Foreskin melanocyte (primary cell): ENCODE measurements at places on chromosomes 6 and 20.

DNA sequence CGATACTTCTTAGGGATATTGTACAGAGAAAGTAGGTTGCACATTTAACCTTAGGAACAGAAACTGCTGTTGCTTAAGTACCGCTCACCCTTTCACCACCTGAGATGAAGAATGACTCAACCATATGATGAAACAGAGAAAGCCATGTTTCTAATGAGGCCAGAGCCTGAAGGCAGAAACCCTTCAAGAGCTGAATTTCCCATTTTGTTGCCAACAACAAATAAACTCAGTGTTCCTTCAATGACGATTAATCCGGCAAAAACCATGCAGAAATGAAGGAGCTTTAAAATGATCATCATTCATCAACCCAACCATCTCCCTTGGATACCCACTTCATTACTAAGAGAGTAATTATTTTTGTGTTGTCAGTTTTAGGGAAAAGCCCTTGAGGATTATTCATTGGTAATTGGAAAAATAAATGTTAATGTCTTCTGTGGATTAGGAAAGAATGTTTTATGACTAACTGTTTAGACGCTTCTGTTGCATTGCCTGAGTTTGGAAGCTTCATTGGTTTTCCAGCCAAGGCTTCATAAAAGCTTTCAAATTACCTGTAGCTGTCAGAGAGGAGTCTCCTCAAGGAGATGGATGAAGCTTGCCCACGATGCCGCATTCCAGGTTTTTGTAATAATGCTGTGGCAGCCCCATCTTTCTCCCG lies 112.1 kb upstream of the IYD start:
- peak; percentile 88 for DNase-seq

DNA sequence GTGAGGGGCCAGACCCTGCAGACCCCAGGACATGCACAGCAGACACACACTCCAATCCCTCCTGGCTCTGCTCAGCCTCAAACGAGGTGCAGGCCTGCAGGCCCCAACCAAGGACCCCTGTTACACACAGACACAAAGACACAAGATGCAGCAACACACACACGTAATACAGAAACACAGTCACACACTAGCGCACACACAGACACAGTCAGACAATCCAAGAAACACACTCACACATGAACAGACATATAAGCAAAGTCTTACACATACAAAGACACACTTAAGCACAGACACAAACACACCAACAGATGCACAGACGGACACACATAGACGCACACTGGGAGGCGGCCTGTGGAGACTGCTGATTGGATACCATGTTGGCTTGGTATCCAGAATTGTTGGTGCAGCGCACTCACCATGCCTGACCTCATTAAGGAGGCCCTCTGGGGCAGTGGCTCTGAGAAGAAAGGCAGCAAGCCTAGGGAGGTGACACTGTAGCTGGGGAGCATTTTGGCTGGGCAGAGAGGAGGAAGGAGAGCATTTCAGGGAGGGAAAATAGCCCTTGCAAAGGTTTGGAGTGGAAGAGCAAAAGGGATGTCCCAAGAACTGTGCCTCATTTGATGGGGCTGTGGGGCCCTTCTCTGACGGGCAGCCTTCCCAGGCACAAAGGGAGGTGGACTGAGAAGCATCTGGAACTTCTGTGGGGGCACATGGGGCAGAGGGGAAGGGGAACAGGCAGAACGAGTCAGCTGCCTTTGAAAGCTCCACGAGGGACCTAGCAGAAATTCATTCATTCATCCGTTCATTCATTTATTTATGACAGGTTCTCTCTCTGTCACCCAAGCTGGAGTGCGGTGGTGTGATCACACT lies 1.4 kb upstream of the HSPA12B start:
- DNase-seq: no peak

DNA sequence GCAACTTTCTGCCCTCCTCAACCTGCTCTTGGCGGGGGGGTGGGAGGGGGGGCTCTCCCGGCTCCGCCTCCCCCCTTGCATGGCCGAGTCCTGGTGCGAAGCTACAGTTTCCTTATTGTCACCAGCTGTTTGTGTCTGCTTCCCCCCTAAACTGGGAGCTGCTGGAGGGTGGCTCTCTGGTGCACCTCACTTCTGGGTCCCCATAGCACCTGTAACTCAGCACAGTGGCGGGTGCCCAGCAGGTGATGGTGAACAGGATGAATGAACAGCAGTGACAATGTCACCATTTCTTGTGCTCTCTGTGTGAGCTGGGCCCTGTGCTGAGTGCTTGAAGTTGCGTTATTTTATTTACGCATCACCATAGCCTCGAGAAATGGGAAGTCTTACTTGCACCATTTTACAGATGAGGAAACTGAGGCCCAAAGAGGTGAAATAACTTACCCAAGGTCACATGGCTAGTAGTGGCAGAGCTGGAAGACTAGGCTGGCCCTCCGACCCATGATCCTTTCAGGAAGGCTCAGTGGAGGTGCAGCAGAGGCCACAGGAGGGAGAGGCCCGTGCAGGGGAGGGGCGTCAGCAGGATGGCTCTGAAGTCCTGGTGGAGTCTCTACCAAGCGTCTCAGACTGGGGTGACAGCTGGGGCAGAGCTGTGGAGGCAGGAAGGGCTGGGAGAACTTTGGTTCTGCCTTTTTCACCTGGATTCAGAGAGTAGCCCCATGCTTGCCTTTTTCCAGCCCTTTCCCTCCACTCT lies 41.8 kb downstream of the SRC start:
- DNase-seq: no peak

- no peak for DNase-seq
Measured at GRCh38 chr20:45368221-45368980, 5.4 kb downstream of the SYS1 start.

DNA sequence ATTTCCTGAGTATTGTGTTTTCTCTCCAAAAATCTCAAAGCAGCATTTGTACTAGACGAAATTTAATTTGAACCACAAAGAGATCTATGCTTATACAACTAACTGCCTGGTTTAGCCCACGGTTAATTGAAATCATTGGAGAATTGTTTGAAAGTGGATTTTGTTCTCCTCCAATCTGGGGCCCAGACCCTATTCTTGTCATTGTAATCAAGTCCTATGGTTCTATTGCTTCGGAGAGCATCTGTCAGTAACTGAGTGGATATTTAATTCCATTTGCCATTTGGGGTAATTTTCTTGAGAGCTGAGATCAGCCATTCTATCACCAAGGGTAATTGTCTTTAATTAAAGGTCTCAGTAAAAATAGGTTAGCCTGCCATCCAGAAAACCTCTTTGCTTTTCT lies 117.0 kb upstream of the KCNG1 start:
- no peak for DNase-seq

GRCh38 chr6:130070792-130071191 lies 52.4 kb downstream of the L3MBTL3 start:
- DNase-seq: peak; percentile 24

- no peak for DNase-seq
Measured at GRCh38 chr6:119176445-119176844, 98.0 kb upstream of the FAM184A start.

DNA sequence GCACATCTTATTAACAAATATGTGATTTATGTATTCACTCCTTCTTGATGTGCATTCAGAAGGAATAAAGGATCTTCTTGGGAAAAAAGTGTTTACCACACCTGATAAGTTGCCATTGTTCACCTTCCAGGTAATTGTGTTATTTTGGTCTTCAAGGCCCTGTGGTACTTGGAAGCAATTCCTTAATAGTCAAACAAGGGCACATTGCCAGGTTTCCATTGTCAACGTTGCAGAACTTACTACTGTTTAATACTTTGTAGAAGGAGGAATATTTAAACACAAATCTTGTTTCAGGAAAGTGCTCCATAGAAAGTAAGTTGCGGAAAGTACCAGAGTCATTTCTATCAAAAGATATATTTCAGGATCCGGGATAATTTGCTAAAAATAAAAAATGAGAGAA lies 129.5 kb upstream of the SGK1 start:
- DNase-seq: no peak

GRCh38 chr20:62524505-62524911 lies 48.7 kb upstream of the GATA5 start:
- DNase-seq: no peak

- DNase-seq: no peak
Measured at GRCh38 chr20:54108326-54108642, 37.9 kb upstream of the BCAS1 start.

DNA sequence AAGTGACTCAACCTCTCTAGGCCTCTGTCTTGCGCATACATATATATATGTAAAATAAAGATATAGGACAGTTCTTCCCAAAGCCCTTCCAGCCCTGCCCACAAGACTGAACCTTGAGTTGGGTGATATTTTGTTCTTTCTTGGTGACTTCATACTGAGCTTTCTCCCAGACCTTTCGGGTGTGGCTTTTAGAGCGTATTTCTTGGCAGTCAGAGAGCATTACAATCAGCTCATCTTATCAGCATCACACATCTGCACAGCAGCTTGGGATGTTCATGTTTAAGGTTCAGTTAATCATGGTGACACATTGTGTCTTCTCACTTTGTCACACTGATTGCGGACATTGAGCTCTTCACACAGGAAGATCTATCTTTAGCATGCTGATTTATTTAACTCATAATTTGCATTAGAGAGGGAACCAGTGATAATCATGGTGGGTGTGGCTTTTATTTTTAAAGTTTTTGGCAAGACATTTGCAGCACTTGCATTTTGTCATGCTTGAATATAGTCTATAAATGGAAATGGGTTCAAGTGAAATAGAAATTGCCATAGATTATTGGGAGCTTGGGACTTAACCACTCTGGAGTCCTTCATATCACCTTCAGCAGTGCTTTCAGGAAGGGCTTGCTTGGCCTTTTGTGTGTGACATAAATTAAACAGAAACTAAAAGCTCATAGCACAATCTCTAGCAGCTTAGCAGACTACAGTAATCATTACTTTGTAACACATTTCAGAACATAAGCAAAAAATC lies 8.3 kb downstream of the KIF3B start:
- no peak for DNase-seq

- DNase-seq: no peak
Measured at GRCh38 chr20:58824843-58825242, 25.9 kb downstream of the GNAS-AS1 start.

GRCh38 chr6:47264775-47265184 lies 44.9 kb downstream of the TNFRSF21 start:
- DNase-seq: no peak

- no peak for DNase-seq
Measured at GRCh38 chr6:56775498-56776166, 132.9 kb upstream of the DST start.

DNA sequence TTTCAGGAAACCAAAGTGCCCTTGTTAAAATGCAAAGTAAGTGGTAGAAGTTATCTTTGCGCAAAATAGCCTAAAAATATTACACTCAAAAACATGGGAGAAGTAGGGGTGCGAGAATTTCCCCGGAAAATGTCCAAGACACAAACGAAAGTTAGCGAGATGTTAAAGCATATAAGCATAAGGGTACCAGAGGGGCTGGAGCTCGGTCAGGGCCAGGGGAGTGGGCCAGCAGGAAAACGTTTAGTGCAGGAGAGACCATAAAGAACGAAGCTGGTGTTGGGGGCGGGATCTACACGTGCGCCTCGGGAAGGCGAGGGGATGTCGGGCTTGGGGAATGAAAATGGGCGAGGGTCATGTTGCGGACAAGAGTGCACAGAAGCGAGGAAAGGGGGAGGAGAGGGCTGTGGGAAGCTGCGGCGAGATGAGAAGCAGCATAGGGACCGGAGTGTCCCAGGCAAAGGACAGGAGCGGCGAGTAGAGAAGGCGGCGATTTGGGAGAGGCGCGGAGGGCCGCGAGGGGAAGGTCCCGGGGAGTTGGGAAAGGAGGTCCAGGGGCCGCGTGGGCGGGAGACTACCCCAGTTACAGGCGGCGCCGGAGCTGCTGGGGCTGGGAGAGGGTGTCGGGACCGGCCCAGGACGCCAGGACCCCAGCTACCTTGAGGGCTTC lies 600 bp downstream of the XPO5 start:
- peak; percentile 3 for DNase-seq

DNA sequence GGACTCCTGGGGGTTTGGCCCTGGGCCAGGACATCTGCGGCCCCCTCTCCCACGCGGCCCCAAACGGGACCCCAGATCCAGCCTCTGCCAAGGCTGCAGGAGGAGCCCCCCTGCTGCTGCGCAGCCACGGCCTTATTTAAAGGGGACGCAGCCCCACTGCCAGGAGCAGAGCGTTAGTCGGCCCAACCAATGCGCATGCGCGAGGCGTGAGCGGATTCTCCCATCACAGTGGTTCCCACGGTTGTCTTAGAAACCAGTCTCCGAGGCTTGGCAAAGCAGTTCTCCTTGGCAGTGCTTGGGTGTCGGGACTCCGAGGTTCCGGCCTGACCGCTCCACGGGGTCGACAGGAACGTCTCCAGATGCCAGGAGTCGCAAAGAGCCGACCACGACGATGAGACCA lies 288.3 kb upstream of the ZNF337 start:
- peak; percentile 14 for DNase-seq

GRCh38 chr6:34234667-34235306 lies 1.9 kb upstream of the HMGA1 start:
- DNase-seq: no peak

DNA sequence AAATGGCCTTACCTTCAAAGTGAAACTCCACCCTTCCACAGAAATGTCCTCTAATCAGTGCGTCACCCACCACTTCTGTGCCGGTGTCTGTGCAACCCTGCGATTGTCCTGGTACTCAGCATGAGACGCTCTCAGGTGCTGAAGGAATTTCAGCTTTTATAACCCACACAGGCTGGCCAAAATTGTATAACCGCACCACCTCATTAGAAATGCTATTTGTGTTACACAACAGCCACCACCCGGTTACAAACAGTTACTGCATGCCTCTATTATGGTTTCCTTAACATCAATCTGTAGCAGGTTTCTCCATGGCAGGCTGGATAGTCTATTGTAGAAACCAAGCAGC lies 51.5 kb downstream of the SLC23A2 start:
- DNase-seq: no peak

DNA sequence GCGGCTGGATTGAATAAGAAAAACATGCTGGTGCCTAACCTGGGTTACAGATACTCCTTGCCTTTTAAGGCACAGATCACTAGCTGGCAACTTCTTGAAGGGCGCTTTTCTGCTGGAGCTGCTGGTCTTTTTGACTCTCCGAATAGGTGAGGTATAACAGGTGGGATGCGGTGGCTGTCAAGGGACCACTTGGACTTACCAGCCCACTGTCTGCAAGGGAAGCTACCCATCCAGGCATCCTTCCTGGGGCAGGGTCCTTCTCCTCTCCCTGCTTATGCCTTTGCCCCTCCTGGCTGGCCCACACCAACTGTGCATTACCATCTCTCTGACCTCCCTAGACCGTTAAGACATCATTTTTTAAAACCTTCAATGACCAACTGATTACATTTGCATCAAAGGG lies 57.4 kb downstream of the NPEPL1 start:
- DNase-seq: no peak

GRCh38 chr6:160226118-160226591 lies 32.5 kb downstream of the SLC22A2 start:
- no peak for DNase-seq

DNA sequence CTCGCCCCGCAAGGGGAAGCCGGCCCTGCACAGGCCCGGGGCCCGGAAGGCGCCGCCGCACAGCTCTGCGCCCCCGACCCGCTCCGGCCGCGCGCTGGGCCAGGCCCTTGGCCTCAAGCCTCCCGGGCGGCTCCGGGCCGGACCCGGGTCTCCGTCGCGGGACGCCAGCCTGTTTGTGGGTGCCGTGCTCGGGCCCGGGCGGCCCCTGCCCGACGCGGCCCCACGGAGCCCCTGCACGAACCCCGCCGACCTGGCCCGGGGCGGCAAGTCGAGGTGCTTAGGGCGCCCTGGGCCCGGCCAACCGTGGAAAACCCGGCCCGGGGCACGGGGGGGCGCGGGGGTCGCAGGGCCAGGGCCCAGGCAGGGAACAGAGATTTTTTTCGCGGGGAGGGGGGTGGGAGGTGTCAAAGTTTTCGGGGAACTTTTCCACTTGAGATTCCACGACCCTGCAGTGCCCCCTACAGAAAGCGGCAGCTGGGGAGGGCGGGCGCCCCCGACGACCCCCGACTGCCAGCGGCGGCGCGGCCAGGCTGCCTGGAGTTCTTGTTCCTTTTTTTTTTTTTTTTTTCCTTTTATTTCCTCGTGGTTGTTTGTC lies 805 bp upstream of the STX16 start:
- no peak for DNase-seq
